SK-N-DZ (cell line): ENCODE measurements at places on chromosomes 1 and 21.

- no peak for DNase-seq
Measured at GRCh38 chr1:25898223-25899015, 7.8 kb downstream of the STMN1 start.

DNA sequence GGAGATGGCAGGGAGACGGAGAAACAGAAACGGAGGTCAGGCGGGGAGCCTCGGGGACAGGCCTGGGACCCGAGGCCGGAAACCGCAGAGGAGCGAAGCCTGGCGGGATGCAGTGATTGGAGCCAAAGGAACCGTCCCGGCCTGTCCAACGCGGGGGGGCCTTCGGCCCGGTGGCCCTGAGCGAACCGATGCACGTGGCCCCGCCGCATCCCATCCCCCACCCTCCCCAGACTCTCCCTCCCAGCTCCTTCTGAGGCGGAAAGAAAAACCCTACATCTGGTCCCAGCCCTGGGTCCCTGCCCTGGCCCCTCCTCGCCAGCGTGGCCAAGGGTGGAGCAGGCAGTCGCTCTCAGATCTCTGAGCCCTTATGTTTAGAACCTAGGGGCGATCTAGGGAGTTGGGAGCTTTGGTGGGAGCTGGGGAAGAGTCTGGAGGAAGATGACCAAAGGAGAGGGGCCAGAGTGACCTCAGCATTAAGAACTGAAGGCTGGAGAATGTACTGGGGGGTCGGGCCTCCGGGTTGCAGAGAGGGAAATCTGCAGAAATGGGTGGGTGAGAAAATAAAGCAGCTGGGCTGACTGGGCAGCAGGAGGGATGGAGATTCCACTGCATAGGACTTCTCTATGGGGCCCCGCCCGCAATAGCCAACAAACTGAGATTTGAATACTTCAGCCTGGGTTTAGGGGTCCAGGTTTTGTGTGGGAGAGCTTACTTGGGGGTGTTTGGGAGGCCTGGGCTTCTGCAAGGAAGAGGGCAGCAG lies 1.5 kb upstream of the CRABP2 start:
- DNase-seq, result no peak

DNA sequence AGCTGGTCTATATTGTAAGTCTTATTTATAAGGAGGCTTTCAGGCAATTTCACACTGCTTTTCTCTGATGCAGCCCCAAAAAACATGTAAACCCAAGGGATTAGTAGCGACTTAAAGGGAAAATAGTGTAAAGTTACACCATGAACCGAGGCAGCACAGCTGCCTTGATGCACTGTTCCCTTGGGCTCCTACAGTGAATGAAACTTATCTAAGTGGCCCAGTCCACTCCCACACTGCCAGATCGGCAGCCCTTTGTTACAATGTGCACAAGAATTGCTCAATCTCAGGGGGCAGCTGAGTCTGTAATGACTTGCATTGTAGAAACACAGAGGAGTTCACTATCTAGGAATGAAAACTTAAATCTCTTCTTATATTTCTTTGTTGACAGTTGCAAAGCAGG lies 120.8 kb upstream of the ADGRL2 start:
- DNase-seq, result no peak

GRCh38 chr21:36976882-36977651 lies 10.6 kb upstream of the HLCS start:
- DNase-seq, result peak; percentile 77

DNA sequence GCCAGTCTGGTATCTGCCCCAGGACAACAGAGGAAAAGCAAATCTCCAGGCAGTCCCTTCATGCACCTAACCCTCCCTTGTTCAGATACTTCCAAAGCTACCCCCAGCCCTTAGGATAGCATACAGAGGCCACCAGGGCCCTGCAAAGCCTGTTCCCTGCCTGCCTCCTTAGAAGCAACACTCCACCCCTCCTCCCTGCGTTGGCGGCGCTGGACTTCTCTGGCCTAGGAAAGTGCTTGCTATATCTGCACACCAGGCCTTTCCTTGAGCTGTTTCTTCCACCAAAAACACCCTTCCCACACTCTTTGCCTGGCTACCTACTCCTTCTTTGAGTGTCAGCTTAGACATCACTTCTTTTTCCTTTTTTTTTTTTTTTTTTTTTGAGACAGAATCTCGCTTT lies 61.3 kb downstream of the GRIK3 start:
- DNase-seq, result no peak

DNA sequence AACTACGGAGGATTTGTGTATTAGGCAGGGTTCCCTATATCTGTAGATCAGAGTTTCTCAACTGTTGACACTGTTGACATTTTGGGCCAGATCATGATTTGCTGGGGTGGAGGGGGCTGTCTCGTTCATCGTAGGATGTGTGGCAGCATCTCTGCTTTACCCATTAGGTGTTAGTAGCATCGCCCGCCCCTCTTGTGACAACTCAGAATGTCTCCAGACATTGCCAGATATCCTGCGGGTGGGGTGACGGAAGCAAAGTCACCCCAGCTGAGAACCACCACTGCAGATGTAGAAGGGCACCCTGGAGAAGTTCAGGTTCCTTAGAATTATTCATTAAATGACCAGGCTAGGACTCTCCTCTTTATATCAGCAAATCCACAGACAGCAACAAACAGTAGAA lies 125.9 kb downstream of the CLIC6 start:
- DNase-seq, result no peak

GRCh38 chr1:192826791-192827546 lies 18.1 kb downstream of the RGS2 start:
- DNase-seq, result no peak

DNA sequence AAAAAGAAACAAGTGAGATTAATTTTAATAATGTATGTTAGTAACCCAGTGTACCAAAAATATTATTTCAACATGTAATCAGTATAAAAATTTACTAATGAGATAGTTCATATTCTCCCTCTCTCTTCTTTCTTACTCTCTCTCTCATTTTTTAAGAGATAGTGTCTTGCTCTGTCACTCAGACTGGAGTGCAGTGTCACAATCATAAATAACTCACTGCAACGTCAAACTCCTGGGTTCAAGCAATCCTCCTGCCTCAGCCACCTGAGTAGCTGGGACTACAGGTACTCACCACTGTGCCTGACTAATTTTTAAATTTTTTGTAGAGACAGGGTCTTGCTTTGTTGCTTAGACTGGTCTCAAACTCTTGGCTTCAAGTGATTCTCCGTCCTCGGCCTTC lies 123.9 kb downstream of the NRDC start:
- DNase-seq, result no peak

GRCh38 chr21:33198346-33199099 lies 31.2 kb upstream of the IFNAR2 start:
- DNase-seq, result no peak

DNA sequence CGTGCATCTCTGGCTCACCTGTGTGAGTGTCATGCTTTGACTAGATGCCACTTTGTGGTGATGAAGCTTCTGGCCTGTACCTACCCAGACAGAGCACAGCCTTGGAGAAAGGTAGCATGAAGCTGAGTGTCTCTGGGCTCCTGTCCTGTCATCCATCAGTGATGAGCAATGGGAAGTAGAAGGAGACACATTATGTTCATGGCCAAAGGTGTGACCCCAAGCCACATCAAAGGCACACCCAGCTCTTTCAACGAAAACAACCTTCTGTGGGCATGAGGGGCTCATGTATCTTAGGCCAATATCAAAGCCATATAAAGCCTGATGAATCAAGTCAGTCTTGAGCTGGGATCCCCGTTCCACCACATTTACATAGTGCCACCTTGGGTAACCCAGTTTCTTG lies 1.0 kb upstream of the CLIC6 start:
- DNase-seq, result no peak

GRCh38 chr1:219812086-219812485 lies 116.3 kb downstream of the SLC30A10 start:
- DNase-seq, result no peak

DNA sequence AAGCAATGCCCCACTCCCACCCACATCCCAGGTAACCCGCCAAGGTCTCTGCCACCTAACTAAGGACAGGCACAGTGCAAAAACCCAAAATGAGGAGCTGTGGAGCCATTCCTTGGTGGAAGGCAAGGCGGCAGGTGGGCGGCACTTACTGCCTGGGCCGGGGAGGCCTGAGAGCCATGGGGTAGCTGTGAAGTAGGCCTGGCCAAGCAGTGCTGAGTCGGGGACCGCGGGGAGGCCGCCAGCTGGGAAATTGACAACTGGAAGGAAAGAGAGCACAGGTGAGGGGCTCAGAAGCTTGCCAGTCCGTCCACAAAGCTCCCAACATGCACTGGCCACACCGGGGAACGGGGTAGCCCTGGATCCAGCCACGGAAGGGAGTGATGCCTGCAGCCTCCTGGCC lies 85.3 kb downstream of the NPHP4 start:
- no peak for DNase-seq

DNA sequence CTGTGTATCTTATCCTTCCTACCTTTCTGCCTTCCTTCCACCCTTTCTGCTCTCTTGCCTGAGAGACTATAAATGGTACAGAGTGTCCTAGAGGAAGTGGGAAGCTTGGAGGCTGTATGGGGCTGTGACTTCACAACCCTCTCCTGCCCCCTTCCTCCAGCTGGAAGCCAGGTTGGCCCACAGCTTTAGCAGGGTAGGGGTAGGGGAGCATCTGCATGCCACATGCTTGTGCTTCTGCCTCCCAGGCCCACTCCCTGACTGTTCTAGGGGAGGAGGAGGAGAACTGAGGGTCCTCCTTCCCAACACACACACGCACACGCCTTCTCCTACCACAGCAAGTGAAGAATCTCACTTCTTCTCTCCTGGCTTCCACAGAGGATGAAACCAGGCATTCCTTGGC lies 3.9 kb upstream of the SLC27A3 start:
- no peak for DNase-seq

DNA sequence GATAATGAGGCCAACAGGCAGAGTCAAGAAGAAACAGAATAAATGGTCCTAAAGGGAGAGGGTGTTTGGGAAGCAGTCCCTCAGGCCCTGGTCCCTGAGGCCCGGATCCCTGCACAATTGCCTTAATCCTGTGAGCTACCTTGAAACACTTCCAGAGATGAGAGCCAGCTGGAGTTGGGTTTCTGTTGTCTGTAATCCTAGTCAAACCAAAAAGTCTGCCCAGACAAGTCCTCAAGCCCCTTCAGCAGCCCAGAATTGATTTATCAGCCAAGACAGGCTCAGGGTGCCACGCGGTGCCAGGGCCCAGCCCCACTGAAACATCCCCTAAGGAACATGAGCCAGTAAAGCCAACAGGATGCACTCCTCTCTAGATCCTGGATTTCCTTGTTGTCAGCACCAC lies 16.4 kb upstream of the CLSTN1 start:
- DNase-seq, result no peak

DNA sequence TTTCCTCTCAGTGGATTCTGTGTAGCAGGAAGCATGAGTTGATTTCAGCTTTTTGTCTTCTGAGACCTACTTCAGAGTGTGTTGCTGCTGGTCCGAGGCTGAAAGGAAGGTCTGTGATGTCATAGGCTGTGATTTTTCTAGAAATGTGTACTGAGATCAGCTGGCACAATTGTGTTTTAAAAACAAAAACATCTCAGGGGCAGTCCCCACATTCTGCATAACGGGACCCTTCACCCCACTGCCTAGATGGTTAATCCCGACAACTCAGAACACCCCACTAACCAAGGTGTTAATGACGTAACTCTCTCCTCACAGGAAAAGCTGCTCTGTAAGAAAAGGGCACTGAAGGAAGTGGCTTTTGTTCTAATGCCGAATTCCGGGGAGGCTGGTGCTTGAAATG lies 59.8 kb upstream of the PPP2R5A start:
- DNase-seq, result no peak

- DNase-seq, result peak; percentile 15
Measured at GRCh38 chr1:115669002-115669673, 27.4 kb downstream of the VANGL1 start.
